ENCODE measurements at places on chromosomes 3 and 15.

DNA sequence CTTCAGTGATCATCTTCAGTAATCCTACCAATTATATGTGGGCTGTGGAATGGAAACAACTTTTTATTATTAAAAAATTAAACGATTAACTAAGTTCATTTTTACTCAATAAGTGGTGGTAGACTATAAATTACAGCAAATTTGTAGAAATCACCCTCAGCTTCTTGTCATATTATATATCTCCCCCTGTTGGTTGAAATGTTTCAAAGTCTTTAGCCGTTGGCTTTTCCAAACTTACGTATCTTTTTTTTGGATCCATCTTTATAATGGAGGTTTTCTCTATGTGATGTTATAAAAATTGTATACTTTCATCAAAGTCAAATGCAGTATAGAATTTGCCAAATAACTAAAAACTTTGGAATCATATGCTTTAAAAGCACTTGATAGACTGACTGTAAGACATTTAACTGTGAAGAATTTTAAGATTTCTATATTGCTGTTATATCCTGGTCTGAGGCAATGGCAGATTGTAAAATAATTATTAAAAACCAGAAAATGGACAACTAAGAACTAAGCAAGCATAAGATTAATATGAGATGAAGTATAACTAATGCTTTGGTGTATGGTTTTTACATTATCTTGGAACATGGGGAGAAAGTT, 44.7 kb downstream of the ATP11B start:
- peak; percentile 39 for DNase-seq

DNA sequence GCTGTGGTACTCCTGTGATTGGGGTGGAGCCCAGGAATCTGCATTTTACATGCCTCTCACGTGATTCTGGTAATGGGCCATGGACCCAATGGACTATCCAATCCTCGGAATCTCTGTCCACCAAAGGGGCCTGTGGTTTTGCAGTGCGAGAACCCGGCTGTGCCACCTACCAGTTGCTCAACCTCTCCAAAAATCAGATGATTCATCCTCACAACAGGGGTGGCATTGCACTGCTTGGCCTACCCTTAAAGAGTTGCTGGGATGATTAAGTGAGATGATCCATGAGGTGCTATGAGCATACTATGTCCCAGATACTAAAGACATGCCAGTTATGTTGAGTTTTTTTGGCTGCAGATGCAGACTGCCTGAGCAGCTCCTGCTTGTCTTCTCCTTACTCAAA, 5.1 kb downstream of the ANP32A start:
- peak; percentile 47 for DNase-seq

- DNase-seq, result no peak
These were observed 1029.3 kb upstream of the CFAP20DC start for GRCh38 chr3:60079076-60079475.

DNA sequence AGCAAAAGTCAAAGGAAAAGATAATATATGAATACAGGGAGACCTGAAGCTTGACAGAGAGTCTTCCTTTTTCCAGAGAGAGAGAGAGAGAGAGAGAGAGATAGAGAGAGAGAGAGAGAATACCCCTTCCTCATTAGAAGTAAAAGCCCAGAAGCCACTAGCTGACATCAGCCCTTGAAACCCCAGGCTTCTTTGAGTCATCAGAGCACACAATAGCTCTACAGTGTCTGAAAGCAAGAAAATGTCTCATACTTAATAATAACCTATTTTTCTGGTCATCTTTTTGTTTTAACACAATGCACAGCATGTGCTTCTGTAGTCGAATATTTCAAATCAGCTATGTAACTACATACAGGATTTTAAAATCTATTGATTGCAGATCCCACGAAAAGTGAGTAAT, 109.2 kb upstream of the NANOGP8 start:
- DNase-seq, result no peak

DNA sequence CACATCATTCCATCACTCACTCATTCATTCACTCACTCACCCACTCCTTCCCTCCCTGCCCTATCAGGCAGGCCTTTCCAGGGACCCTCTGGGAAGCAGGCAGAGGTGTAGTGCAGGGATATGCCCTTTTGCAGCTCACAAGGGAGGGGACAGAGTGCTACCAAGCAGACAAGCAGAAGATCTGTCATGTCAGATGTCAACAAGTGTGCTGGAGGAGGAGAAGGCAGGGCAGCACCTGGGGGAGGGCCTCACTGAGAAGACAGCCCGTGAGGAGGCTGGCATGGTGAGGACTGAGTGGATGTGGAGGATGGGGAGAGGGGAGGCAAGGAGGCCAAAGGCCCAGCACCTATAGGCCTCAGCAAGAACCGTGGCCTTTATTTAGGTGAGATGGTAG, 15.3 kb downstream of the ABTB1 start:
- no peak for DNase-seq

DNA sequence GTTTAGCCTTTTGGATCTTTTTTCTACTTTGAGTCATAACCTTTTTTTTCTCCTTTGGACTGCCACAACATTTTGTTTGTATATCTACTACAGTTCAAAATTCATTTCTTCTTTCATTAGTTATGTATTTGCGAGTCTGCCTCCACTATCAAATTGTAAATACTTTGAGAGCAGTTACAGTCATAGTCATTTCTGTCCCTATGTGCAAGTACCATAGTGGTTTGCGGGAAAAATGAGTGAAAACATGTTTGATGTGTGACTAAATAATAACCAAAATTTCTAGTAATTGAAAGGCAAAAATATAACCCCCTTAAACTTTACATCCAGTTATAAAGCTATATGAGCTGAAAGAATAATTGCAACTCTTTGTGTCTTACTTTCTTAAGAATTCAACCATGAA, 45.8 kb upstream of the CCDC50 start:
- DNase-seq, result no peak

DNA sequence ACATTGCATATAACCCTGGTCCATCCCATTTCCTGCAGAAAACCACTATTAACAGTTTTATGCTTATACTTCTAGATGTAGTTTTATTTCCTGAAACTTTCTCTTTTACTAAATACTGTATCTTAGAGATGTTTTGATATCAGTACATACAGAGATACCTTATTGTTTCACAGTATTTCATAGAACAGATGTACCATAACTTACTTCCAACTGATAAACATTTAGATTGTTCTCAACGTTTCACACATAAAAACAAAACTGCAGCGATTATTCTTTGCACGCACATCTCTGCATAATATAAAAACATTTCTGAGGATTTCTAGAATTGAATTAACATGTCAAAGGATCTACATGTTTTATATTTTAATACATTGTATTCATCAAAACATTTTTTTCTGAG, 2.6 kb downstream of the ZNF80 start:
- no peak for DNase-seq

GRCh38 chr3:39188271-39189149, 3.9 kb downstream of the XIRP1 start:
- no peak for DNase-seq

DNA sequence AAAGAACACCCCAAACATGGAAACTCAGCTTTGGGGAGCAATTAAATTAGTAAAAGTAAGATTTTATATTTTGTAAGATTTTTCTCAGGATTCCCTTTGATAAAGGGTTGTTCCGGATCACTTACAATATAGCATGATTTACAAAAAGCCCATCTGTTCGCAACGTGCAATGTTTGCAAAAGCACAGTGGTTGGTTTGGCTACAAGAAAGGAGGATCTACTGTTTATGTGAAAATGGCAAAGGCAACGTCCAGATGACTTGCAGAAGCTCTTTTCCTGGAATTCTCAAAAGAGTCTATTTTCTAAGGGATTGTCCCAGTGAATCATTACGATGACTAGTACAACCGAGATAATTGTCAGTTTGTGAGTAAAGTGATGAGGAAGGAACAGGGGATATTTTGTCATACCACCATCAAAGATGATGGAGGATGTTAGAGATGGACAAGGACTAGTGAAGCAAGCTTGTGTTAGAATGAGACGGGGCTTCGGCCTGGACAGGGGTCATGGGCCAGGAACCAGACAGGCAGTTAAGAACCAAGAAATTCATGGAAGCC, 71.6 kb downstream of the CRYGS start:
- no peak for DNase-seq

GRCh38 chr15:47582233-47582632, 135.1 kb upstream of the SEMA6D start:
- DNase-seq, result no peak

DNA sequence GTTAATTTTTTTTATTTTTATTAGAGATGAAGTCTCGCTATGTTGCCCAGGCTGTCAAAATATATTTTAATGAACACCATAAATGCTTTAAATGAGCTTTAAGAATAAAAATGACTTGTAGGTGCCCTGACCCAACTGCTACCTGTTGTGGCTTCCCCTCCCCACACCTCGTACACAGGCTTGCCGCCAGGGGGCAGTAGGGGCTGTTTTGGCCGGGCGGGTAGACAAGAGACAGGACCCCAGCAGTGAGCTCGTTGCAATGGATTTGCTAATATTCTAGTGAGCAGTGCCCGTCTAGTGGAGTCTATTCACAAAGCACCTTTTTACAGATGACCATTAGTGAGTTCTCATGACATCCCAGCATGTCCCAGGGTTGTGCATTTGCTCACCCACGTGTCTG, 418.1 kb downstream of the OCA2 start:
- DNase-seq, result no peak

DNA sequence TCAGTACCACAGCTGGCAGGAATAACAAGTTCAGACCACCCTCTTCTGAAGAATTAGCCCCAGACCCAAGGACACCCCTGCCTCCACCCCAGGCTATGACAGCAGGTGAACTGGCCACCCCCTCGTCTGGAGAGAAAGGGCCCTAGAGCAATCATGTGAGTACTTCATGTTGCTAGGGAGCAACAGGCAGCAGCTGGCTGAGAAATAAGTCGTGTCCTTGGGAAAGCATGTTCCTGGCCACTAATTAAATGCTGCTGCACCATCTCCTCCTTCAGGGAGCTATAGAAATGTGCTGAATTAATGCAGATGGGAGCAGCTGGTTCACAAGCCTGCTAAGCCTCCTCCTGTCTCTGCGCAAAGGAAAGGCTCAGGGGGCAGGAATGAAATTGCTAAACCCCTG, 31.5 kb downstream of the MRPS11 start:
- DNase-seq, result no peak

- no peak for DNase-seq
These were observed 658.7 kb downstream of the SQOR start for GRCh38 chr15:46293550-46293949.

DNA sequence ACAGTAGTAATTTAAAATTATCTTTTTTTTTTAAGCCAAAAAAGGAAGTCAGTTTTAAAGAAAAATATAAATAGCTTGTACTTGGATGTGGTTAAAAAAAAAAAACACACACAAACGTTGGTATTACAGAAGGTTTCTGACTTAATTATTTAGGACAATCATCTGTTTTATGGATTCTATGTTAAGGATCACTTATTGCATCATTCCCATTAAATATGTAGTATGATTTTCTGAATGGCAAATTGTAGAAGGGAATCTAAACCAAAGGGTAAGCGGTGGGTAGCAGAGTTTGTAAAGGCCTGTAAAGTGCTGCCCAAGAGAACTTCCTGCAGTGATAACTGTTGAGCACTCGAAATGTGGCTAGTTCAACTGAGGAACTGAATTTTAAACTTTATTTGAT, 8.0 kb downstream of the SENP2 start:
- no peak for DNase-seq

DNA sequence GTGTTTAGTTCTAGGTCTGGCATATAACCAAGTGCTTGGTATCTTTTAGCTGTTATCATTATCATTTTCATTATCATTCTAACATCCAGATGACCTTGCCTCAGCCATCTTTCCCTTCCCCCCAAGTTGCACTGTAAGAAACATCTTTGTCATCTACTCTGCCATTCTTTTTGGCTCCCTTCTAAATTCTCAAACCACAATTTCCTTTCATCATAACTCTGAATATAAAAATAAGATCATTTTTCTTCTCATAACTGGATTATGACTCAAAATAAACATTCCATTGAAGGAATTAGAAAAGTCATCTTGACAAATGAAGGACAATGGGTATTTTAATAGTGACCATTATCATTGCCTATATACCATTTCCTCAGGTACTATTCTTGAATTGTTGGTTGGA, 786.2 kb downstream of the AGBL1 start:
- no peak for DNase-seq

GRCh38 chr3:154972951-154973350, 107.2 kb upstream of the MME start:
- no peak for DNase-seq
